ENCODE measurements at places on chromosomes 16 and 17.
A peak's percentile ranks its signal among the peaks of the same experiment; 100 is the strongest.

DNA sequence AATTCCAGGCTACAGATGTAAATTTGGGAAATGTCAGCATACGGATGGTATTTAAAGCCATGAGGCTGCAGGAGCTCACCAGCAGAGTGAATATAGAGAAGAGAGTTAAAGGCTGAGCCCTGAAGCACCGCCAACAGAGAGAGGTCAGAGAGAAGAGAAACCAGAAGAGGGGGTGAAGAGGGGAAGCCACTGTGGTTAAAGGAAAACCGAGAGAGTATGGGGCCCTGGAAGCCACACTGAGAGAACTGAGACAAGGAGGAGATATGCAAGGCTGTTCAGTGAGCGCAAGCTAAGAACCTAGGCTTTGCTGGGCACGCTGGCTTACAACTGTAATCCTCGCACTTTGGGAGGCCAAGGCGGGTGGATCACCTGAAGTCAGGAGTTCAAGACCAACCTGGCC, 24.6 kb downstream of the COPRS start:
- peak; percentile 32 for DNase-seq

GRCh38 chr17:10197721-10198508, 491 bp downstream of the GAS7 start:
- peak; percentile 55 for DNase-seq

GRCh38 chr16:19678804-19679203, 39.2 kb downstream of the KNOP1 start:
- no peak for DNase-seq

DNA sequence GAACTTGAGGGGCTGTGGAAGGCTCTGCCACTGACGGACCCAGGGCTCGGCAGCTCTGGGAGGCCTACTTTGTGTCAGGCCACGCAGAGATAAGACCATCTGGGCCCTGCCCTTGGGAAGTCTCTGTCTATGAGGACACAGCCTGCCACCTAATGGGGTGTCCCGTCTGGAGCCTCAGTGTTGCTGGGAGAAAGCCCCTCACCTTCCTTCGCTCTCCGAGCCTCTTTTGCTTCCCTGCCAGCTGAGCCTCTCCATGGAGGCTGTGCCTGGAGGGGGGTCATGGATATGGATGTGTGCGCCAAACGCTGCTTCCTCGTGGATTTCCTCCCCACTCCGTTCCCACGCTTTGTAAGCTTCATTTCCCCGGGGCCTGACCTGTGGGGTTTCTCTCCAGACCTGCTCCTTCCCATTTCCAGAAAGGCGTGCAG, 228.8 kb downstream of the SEC14L1 start:
- no peak for DNase-seq

DNA sequence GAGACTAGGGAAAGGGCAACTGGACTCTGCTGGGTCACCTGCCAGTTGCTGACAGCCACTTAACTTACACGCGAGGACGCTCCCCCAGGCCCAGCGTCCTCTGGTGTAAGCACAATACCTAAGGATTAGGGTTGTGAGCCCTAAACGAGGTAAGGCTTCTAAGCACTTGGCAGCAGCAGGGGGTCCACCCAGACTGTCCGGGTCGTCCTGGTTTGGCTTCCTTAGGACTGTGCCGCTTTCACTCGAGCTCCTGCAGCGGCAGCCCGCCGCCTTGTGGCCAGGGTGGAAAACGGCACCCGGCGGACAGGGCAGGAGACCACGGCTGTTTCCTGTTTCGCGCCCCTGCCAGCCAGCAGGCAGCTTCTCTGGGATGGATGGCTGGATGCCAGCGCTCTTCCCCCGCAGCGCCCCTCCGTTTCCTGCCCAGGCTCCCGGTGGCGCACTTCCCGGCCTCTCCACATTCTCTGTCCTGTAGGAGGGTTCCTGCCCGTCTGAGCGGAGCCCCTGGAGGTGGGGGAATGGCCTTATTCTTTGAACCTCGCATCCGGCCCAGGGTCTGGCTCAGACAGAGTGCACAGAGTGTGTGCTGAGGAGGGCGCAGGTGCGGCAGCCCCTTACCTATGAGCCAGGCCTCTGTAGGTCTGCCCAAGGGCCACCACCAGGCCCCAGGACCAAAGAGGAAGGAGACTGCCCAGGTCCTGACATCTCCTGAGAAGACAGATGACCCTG, 47.0 kb upstream of the AMZ2 start:
- DNase-seq: peak; percentile 80

GRCh38 chr16:17372386-17372785, 98.4 kb downstream of the XYLT1 start:
- DNase-seq: no peak

- DNase-seq: no peak
These were observed 85.3 kb downstream of the SPACA3 start for GRCh38 chr17:33076979-33077378.

- no peak for DNase-seq
These were observed 1063.8 kb upstream of the CDH8 start for GRCh38 chr16:63100082-63100481.

- DNase-seq: no peak
These were observed 14.5 kb upstream of the FOXF1 start for GRCh38 chr16:86495756-86496261.

DNA sequence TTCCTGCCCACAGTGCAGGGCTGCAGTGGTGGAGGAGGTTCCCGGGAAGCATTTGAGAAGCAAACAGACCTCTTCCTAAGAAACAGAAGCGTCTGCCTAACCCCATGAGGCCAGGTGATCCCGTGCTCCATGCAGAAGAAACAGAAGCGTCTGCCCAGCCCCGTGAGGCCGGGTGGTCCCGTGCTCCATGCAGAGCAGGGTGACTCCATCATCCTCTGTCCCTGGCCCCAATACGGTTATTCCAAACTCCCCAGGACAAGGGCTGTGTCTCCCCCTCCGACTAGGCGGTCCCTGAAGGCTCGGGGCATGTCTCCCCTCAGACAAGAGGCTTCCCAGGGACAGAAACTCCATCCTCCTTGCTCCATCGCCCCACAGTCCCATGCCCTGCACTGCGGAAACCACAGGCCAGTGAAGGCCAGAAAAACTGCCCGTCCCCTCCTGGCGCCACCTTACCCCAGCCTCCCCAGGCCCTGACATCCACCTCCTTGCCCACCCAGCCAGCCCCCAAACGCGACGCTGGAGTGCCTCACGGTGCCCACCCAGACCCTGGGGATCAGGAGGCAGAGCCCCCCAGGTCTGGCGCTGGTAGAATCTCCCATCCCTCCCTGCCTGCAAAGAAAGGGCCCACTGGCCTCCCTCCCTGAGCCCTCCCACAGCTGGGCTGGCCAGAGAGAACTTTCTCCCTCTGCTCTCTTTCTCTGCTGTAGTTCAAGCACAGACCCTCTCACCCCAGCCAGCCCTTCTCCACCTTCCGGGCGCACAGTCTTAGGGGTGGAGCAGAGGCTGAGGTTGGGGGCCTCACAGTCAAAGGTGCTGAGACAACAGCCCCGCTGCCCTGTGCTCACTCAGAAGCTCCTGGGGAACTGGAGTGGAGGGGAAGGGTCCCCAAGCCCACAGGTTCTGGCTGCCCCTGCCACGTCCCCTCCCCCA, 30.6 kb upstream of the KRT17 start:
- no peak for DNase-seq

DNA sequence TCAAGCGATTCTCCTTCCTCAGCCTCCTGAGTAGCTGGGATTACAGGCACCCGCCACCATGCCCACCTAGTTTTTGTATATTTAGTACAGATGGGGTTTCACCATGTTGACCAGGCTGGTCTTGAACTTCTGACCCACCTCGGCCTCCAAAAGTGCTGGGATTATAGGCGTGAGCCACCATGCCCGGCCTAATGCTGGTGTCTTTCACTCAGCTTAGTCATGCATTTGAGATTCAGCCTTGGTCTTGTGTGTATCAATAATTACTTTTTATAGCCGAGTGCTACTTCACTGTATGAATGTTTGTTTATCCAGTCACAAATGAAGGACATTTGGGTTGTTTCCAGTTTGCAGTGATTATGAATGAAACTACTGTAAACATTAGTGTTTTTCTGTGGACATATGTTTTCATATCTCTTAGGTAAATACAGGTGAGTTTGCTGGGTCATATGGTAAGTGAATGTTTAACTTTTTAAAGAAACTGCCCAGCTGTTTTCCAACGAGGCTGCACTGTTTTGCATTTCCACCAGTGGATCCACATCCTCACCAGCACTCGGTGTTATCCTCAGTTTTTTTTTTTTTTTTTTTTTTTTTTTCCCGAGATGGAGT, 11.0 kb upstream of the PLCG2 start:
- DNase-seq: no peak

DNA sequence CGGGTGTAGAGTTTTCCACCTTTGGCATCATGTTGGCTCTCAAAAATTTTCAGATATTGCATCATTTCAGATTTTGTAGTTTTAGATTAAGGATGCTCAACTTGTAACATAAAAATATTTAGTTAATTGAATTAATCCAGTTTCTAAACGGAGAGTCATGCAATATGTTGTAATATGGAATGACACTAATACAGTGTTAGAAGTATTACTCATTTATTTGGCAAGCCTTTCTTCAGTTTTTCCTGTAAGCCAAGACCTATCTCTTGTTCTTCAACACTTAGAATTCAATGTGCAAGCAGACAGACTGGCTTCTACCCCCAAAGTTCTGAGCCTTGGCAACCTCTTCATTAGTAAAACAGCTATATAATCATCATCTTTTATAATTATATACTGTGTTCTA, 985.0 kb upstream of the GOT2 start:
- no peak for DNase-seq

GRCh38 chr16:58510776-58511628, 4.3 kb upstream of the SETD6 start:
- DNase-seq: no peak

GRCh38 chr17:57557834-57558681, 187.0 kb downstream of the CCDC182 start:
- DNase-seq: no peak

GRCh38 chr17:34261568-34262337, 6.7 kb downstream of the CCL2 start:
- no peak for DNase-seq

- DNase-seq: peak; percentile 80
These were observed 105.4 kb downstream of the TRIM37 start for GRCh38 chr17:59001158-59001814.

DNA sequence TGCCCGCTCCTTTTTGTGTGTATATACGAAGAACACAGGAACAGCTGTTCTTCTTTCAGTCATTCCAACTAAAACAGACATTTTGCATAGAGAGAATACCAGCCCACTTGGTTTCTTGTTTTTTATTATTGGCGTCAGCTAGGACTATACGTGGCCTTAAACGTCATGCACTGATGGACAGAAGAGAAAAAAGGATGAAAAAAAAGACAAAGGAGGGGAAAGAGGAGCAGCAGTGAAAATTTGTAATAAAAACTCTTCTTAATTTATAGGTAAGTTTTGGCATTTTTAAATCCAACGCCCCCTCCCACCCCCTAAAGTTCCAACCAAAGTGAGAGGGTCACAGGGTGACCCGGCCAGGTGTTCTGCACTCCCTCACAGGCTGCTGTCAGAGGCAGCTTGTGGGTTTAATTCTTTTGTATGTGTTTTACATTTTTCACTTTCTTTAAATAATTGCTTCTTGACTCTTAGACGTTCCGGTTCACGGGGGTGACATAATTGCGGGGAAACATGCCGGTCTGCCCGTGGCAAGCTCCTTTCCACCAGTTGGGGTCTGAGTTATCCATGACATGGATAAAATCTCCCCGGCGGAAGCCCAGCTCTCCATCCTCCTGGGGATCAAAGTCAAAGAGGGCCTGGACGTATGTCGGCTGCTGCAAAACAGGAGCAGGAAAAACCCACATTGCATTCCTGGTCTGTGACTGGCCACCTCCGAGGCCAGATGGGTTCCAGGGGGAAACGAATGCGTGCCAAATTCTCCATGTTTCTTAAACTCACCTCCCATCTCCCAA, 30.9 kb upstream of the SLC25A19 start:
- DNase-seq: peak; percentile 63

DNA sequence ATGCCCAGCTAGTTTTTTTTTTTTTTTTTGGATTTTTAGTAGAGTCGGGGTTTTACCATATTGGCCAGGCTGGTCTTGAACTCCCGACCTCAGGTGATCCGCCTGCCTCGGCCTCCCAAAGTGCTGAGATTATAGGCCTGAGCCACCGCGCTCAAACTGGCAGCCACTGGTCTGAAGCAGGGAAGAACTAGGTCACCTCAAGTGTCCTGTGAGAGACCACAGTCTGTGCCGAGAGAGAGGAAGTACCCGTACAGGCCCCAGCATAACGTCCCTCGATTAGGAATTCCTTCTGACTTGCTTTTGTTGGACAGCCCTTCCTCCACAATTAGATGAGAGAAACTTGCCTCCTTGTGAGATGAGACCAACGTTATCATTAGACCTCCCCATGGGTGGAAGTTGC, 13.7 kb upstream of the CD300E start:
- no peak for DNase-seq

DNA sequence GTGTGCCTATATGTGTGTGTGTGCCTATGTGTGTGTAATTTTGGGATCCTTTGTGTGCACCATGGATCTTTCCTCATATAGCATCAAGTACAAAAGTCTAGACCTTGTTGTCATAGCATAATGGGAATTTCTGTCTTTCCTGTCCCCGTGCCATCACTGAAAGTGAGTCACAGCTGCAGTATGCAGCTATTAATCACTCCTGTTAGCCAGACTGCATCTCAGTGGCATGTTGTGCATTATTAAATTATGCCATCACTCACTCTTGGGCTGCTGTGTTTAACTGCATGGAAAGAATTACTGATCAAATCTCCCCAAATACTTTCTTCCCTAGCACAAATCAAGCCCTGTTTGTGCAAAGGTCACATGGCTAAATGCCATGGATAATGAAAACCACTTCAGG, 92.4 kb downstream of the CBLN1 start:
- DNase-seq: no peak

DNA sequence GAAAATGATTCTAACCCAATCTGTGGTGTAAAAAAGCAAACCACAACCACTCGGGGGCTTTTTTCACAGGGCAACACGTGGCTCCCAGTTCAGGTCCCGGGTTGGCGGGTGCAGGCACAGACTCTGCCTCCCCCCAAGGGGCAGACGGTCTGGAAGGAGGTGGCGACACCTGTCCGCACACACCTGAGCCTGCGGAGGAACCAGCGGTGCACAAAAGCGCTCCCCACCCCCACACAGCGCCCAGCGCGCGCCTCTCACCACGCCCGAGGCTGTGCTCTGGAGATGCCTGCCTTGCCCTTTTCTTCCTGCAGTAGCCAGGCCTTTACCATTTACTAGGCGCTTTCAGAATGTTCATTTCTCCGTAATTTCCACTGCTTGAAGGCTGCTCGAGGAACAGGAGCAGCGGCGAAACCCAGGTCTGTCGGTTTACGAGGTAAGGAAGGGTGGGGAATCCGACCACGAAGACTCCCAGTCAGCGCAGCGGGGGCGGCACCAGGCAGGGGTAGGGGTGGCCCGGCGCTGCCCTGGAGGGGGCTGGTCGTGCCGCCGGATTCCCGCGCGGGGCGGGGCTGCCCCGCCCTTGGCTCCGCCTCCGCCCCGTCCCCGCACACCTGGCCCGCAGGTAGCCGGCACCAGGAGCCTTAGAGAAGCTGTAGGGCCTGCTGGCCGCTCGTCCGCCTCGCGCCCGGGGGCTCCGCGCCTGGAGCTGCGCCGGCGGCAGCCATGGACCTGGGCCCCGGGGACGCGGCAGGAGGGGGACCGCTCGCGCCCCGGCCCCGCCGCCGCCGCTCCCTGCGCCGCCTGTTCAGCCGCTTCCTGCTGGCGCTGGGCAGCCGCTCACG, at the start of gene USP43:
Gene USP43, plus strand, starts transcription at position 608 of the 842 bp plus-strand sequence. Its CDS starts 116 bp downstream, at position 724.
- DNase-seq: peak; percentile 67
